ENCODE measurements at places on chromosomes 7 and 10.

GRCh38 chr7:134034652-134035051 lies 92.5 kb upstream of the LRGUK start:
- no peak for DNase-seq

- no peak for DNase-seq
These were observed 473.5 kb upstream of the AKR1E2 start for GRCh38 chr10:4352414-4352961.

DNA sequence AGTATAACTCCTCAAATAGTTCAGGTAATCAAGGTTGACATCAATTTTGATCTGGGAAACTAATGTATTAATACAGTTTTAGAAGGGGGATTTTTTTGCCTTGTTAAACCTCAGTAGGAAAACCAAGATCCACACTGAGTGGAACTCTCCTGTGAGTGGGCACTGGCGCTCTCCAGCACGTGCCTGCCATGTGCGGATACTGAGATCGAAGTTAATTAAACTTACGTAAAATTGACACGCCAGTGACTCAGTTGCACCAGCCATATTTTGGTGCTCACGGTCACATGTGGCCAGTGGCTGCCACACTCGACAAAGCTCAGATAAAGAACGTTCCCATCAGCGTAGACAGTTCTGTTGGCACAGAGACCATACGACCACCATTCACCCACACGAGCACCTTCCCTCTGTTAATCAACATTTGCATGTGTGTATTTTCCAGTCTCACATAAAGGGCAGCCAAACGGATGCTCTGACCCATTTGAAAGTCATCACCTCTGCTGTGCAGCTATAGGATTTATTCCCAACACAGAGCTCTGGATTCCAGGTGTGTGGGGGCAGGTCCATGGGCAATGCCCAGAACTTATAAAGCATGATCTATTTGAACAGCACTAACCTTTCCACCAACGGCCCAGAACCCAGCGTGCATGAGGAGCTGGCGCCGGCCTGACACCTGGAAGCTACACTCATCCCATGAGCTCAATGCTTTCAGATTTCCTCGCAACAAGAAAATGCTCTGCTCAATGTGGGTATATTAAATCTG lies 77.7 kb downstream of the VIPR2 start:
- no peak for DNase-seq

DNA sequence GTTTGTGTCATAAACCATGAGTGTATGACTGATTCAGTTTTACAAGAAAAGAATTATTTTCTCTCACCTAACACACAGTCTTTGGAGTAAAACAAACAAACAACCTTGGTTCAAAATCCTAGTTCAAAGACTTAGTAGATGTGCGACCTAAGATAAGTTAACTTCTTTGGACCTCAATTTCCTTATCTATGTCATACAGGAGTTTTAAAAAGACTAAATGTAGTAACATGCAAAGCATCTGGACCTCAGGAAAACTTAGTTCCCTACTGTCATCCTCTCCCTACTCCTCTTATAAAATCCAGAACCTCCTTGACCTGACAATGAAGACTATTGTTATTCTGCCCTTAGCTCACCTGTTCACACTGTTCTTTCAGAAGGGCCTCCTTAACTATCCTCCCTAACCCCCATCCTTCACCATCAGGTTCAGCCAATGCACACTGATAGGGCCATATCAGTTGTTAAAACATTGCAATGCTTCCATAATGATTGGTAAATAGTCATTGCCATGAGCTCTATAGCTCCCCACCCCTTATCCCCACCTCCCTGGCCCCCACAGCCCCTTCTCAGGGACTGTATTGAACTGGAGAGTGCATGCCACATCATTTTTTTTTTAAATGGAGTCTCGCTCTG lies 28.8 kb upstream of the CCNJ start:
- no peak for DNase-seq

DNA sequence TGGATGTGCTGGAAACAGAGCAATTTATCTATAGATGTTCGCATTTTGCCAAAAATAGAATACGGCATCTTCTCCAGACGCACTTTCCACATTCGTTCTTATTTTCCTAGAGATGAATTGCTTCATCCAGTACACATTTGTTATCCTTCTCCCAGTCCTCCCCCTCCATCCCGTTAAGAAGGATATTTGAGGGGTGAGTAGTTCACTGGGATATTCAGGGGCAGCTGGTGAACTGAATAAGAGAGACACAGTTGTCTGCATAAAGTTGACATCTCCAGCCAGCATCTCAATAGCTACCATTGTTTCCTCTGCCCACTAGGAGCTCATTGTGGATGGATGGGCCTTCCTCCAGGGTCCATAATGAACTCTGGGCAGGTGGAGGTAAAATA lies 456.8 kb upstream of the NRP1 start:
- no peak for DNase-seq

DNA sequence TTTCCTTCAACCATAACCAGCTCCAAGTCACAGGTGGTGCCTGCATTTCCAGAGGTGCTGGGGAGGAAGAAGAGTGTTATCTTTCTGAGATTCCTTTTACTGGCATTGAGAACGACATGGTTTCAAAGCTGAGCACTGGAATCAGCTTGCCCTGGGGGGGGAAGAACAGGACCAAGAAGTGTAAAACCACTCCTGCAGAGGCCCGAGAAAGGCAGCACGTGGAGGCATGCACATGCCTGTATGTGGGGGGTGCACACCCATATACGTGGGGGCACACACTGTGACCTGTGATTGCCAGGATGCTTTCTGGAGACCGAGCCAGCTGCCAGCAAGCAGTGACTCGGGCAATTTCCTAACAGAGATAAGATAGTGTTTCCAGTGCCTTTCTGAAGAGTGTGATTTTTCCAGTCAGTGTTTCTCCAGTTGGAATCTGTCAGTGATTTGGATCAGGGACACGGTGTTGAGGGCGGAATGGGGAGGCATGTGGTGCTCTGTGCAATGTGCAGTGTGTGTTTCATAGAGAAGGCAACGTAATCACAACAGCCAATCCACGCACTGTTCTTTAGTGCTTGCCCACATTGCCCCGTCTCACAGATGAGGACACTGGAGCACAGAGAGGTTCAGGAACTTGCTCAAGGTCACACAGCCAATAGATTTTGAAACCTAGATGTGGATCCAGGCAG lies 4.2 kb downstream of the LRRC27 start:
- no peak for DNase-seq

GRCh38 chr10:17836942-17837341 lies 27.8 kb downstream of the MRC1 start:
- no peak for DNase-seq

DNA sequence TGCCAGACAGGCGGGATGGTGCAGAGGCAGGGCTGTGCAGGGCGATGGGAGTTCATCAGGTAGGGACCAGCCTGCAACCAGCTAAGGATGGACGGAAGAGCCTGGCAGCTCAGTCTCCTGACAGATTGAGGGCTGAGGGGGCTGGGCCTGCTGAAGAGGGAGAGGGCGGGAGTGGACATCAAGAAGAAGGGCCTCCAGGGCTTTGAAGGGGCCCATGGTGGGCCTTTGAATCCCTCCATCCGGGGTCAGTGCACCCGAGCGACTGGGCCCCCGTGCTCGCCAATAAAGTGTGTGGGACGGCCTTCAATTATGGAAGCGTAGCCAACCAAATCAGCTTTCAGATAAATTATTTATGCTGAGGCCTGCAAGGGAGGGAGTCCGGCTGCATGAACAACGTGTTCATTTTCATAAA lies 431.2 kb downstream of the RPS24 start:
- DNase-seq, result no peak

GRCh38 chr7:130491841-130492522 lies at the start of gene MEST:
Gene MEST (plus strand): TSS chr7:130492085. CDS start chr7:130492314, 229 bp downstream.
- DNase-seq, result peak; percentile 19
